ENCODE measurements at places on chromosomes 5 and 9.

- DNase-seq, result no peak
These were observed 77.0 kb upstream of the FER start for GRCh38 chr5:108670591-108671289.

DNA sequence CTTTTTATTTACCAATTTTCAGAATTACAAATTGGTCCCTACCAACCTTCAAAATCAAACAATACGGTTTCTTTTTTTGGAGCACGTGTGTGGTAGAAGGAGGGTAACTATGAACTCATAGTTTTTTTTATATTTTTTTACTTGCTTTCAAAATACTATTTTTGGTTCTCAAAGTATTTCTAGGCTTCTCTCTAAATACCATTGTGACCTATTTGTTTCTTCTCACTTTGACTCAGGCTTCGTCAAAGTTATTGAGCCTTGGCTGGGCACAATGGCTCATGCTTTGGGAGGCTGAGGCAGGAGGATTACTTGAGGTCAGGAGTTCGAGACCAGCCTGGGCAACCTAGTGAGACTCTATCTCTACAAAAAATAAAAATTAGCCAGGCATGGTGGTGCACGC is 11.6 kb upstream of the KIF27 start:
- DNase-seq, result no peak

GRCh38 chr5:142512043-142513042 is 173.5 kb downstream of the FGF1 start:
- no peak for DNase-seq

DNA sequence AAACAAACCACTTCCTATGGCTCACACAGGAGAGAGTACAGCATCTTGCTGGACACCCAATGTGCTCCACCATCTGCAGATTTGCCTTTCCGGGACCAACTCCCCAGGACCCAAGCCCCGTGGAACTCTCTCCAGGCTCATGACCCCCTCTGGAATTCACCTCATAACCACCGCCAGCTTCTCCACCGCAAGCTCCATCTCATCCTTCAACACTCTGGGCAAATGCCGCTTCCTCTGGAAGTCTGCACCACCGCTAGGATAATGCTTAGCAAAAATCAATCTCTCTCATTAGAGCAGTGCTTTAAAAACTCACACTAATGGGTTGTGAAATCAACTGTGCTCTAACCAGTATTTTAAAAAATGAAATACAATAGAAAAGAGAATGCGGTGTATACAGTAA is 150.0 kb downstream of the COL23A1 start:
- no peak for DNase-seq

DNA sequence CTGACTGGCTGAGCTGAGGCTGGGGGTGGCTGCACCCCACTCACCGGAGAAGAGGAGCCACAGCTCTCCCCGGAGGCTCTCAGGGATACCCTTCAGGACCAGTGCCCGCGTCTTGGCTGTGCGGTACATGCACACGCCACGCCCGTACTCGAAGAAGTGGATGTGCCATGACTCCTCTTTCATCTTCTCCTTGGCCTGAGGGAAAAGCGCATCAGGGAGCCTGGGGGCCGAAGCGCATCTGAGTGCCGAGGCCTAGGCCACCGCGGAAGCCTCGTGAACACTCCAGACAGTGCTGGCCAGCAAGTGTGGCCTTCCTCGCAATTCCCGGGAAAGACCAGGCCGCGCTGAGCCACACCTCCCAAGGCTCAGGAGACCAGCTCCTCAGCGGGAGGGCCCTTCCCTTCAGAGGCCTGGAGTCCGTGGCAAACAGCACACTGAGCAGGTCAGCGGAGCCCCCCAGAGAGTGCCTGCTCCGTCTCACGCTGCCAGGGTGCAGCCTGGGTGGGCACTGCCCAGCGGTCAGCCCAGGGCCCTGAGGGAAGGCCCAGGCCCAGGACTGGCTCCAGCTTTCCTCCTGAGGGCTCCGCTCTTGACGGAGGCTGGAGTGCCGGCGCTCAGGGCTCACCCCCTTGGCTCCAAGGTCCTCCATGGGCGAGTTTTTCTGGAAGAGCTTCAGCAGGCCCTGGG is 20.5 kb upstream of the MRNIP start:
- DNase-seq, result no peak

GRCh38 chr9:129777769-129778130 is 24.9 kb upstream of the PTGES start:
- DNase-seq, result no peak

DNA sequence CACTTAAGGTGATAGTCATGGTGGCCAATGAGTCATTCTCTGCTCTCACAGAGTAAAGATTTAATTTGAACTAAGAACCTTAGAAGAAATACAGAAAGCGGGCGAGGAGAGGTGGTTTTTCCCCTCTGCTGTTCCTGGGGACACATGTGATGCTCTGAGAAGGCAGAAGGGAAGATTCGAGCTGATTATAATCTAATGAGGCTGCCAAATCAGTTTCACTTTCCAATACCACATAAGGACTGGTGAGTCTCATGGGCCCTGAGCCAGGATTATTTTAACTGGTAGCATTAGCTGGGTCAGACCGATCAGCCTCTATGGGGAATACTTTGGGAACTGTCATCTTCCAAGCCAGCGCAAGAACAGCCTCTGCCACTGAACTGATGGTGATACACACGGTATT is 116.5 kb downstream of the SLC1A3 start:
- no peak for DNase-seq

- no peak for DNase-seq
These were observed 10.7 kb upstream of the DIPK1B start for GRCh38 chr9:136701668-136702053.

GRCh38 chr9:128845186-128845931 is 15.8 kb upstream of the SPOUT1 start:
- DNase-seq, result no peak

GRCh38 chr5:143145243-143146160 is 258.0 kb downstream of the NR3C1 start:
- DNase-seq, result no peak

GRCh38 chr5:67100301-67100700 is 96.3 kb downstream of the CD180 start:
- no peak for DNase-seq

- DNase-seq, result no peak
These were observed 128.6 kb downstream of the ASTN2 start for GRCh38 chr9:117286245-117286644.

- no peak for DNase-seq
These were observed 18.5 kb upstream of the GNE start for GRCh38 chr9:36276781-36277181.

- no peak for DNase-seq
These were observed 398.6 kb downstream of the PSAT1 start for GRCh38 chr9:78695519-78695918.

DNA sequence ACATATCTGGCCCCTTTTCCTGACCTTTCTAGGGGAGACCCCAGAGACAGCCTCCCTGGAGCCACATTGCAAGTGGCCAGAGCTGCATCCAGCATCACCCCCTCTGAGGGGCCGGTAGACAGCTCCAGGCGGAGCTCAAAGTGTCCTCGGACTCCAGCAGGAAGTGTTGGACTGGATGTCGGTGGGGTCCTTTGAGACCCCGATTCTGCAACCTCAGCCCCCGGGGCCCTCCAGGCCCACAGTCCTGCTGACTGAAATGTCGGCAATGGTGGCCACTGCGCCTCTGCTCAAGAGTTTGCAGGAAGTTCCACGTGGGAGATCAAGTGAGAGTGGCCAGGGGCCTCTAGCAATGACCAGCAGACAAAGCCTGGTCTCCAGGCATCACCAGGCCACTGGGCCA is 115.9 kb upstream of the FOXD4L5 start:
- DNase-seq, result no peak

GRCh38 chr5:150653145-150653761 is 7.8 kb upstream of the MYOZ3 start:
- no peak for DNase-seq

DNA sequence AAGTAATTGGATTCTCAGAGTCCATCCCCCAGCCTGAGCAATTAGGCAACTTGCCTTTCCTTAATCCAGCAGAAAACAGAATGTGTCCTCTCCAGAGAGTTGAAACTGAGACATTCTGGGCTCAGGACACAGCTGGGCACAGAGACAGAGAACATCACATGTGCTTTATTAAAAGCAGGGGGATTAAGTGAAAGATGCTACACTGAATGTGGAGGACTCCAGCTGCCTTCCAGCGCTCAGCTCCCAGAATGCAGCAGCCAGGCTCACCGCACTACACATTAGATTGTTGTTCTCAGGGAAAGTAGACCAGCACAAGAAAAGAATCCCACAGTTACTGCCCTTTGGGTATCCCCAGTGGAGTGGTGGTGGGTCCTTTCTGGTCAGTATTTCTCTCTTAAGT is 141.6 kb upstream of the IL12B start:
- no peak for DNase-seq

- no peak for DNase-seq
These were observed 23.1 kb upstream of the TDRD7 start for GRCh38 chr9:97388721-97389238.

- DNase-seq, result no peak
These were observed 102.9 kb downstream of the FRMD3 start for GRCh38 chr9:83435301-83435700.

- DNase-seq, result no peak
These were observed 26.3 kb downstream of the SLC44A1 start for GRCh38 chr9:105270711-105271110.

DNA sequence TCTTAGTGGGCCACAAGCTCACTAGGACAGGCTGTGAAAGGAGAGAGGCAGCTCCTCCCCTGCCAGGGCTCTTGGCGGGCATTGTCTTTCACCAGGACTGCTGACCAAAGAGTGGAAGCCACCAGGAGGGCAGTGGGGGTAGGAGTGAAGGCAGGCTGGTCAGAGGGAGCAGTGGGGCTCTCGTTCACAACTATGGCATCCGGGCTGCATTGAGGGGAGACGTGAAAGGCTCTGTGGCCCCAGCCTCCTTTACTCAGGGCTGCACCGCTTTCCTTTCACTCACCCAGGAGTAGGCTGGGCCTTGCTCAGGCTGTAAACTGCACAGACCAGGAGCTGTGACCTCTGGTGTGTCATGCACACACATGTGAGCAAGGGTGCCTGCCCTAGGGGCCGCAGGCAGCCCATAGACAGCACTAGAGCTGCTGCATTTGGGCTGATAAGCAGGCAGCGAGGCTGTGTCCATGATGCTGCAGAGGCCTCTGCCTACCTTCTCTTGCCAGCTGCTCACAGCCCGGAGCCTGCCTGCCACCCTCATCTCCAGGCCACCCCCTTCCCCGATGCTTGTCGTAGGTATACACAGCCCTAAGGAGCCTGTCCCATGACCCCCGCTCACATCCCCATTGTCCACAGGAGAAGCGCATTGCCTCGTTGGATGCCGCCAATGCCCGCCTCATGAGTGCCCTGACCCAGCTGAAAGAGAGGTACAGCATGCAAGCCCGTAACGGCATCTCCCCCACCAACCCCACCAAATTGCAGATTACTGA is 130.4 kb downstream of the DAB2IP start:
- no peak for DNase-seq

DNA sequence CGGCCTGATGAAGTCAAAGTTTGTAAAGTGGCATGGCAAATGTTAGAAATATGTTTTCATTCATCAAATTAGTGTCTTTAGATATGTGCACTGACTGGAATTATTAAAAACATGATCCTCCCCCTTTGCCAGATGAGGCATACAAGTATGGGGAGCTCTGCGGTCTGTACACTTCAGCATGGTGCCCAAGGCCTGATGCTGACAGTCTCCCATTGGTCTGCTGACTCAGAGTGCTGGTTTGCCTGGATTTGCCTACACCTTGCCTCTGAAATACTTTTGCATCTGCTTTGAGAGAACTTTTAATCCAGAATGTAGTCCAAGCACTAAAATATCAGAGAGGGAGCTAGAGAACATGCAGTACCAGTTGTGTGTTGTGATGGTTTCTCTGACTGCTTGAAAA is 354.3 kb upstream of the ACTBL2 start:
- DNase-seq, result no peak

DNA sequence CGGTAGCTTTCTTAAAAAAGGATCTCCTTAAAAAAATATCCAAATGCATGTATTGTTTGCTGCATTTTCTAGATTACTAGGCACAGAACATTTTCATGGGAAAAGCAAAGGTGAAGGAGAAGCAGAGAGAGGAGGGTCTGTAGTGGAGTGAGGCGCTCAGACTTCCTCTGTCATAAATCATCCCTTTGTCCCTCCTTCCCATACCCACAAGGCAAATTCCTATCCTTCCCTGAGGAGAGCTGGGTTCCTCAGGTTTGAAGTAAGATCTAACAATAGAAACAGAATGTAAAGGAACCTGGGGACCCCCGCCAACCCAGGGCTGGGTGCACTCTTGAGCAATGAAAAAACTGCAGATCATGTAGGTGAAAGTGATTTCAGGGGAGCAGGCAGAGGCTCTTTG is 149.2 kb upstream of the ANKH start:
- DNase-seq, result no peak
